Right hindlimb (tissue), 1 donor: ENCODE measurements at places on chromosomes 16 and 17.

DNA sequence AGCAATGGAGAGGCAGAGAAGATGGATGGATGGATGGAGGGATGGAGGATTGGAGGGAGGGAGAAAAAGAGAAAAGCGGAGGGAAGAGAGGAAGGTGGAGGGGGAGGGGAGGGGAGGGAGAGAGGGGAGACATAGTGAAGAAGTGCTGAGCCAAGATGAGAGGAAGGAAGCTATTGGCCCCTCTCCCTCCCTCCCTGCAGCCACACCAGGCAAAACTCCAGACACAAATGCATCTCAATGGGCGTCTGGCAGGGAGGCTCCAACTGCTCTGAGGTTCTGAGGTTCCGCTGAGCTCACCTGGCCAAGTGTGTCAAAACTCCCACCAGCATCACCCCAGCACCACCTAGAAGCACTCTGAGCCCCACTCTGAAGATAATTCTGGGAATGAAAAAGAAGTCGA lies 26.9 kb upstream of the PHB1 start:
- DNase-seq, result no peak

DNA sequence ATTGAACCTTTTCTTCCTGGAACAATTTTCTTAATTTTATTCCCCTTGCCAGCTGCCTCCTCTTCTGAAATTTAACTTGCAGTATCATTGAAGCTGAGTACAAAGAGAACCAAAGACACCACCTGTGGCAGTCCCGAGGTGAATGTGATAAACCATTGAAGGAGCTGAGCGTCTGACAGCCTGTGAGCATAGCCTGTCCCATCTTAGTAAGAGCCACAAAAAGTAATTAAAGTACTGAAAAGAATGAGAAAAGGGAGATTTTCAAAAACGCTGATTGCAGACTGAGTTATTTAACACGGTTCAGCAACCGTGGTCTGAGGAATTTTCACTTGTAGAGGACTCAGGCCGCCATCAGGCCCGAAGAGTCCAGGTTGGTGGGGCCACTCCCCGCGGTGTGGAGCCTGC lies 27.2 kb upstream of the ST6GALNAC1 start:
- no peak for DNase-seq

DNA sequence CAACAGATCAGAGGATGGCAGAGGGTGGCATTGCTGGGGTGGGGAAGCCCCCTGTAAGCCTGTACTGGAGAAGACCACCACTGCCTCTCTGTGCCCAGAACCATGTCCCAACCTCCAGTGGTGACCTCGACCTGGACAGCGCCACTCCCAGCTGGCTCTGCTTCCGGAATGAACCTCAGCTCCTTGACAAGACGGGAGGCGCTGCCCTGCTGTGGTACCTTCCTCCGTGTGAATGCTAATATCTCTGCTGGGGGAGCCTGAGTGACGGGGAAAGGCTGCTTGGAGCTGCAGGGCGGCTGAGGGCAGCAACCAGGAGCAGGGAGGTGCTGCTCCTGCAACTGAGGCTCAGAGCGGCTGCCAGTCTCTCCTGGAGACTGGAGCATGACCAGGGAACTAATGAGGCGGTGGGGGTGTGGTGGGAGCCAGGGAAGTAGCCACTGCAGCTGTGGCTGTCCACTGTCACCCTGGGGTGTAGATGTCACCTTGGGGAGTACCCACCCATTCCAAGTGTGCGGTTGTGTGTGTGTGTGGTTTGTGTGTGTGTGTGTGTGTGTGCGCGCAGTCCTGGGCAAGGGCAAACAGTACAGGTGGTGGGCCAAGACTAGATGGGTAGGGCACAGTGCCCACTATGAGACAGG lies 6.2 kb downstream of the PRCD start:
- DNase-seq, result no peak

DNA sequence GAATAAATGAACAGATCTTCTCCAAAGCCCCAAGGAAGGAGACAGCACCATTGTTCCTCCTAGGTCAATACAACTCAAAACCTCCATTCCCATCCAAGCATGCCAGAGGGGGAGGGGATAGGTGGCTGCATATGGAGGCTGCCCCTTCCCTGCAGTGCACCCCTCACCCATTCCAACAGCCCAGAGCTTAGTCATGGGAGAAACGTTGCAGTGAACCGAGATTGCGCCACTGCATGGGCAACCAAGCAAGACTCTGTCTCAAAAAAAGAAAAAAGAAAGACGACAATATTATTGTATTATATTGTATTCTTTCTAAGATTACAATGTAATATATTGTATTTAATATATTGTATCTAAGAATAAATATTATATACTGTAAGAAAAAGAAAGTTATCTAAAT lies 36.4 kb upstream of the CD300E start:
- DNase-seq, result no peak

GRCh38 chr17:2420176-2420575 lies 19.3 kb upstream of the MNT start:
- DNase-seq, result peak; percentile 43

DNA sequence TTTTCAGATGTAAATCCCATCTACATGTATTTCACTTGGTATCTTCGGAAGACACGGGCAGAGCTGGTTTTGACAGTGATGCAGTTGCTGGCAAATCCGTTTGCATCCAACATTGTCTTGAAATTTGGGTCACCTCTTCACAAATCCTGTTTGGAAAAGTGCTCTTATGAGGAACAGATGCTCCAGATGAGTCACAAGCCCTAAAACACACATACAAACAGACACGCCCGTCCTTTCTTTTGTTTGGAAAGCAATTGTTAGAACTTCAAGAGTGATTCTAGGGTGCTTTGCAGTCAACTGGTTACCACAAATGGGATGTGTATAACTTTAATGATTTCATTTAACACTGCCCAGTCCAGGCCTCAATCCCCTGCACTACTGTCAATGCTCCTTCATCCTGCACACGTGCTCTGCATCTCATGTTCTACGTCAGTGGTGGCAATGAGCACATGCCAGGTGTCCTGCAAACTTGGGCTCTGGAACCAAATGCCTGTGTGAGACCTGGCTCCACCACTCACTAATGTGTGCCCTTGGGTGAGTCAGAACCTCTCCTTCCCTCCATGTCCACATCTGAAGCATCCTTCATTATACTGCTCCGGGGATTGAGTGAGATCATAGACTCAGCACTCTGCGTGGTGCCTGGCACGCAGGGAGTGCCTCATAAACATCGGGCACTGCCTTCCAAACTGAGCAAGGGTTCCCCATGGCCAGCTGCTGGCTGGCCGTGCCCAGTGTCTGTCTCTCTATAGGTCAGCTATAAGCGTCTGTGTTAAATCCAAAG lies 19.3 kb upstream of the FOXF1 start:
- no peak for DNase-seq

- DNase-seq, result peak; percentile 33
These were observed 46.1 kb downstream of the NXN start for GRCh38 chr17:933312-934073.

DNA sequence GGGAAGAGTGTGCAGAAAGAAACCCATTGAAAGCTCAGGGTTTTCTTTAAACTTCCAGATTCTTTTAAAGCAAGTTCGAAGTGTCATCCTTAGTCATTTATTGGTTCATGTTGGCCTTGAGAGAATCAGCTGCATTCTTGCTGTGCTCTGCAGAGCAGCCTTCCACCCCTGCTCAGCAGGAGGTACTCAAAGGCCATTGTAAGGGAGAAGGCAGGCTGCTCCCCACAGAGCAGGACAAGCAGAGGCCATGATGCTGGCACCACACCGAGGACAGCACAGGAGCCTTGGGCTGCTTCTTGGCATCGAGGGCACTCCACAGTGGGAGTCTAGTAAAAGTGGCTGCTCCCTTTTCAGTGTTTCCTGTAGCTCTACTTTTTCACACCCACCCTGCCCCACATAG lies 29.6 kb downstream of the NMT1 start:
- no peak for DNase-seq

DNA sequence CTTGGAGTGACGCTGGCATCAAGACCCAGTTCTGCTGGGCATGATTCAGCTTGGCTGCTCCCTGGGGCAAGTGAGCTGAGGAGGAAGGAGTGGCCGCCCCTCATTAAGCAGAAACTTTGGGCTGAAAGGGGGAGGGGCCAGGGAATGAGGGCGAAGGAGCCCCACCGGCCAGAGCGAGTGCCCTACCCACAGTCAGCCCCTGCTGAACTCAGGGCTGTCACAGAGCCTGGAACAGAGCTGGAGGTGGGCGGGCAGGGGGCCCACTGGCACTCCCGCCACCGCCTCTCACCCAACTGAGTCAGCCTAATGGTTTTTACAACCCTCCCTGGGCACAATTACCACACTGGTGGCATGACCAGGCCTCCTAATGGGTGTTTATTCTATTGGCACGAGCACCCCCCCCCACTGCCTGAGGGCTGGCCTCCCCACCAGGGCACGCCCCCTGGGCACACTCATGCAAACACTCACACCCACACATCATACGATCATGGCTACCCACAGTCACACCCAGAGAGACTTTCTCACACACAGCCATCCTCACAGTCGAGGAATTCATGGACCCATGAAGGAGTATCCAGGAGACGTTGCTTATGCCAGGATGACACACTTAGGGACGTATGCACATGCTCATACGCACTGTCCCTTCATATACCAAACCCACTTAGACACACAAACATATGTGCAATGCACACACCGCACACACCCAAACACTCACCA lies 19.2 kb downstream of the UNC119 start:
- no peak for DNase-seq

DNA sequence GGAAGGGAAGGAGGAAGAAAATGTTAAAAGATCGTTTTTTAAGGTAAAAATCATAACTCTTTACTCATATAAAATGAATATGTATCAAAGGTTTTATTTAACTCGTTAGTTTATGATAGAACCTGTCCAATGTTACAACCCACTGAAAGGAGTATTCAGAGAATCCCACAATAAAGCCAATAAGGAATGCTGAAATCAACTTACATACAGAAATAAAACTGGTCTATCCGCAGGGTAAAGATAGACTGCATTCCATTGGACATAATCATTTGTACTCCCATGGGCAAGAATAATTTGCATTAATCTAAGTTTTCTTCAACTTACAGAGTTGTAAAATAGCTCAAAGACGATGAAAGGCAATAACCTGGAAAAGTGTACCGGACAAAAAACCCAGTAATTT lies 17.9 kb upstream of the BEAN1 start:
- no peak for DNase-seq

GRCh38 chr17:14641117-14641516 lies 340.2 kb downstream of the HS3ST3B1 start:
- no peak for DNase-seq

GRCh38 chr17:19648475-19649273 lies at the start of gene ALDH3A2:
TSS of gene ALDH3A2 (plus strand) at chr17:19648751. CDS start at chr17:19648972, 221 bp downstream.
- DNase-seq, result peak; percentile 98

DNA sequence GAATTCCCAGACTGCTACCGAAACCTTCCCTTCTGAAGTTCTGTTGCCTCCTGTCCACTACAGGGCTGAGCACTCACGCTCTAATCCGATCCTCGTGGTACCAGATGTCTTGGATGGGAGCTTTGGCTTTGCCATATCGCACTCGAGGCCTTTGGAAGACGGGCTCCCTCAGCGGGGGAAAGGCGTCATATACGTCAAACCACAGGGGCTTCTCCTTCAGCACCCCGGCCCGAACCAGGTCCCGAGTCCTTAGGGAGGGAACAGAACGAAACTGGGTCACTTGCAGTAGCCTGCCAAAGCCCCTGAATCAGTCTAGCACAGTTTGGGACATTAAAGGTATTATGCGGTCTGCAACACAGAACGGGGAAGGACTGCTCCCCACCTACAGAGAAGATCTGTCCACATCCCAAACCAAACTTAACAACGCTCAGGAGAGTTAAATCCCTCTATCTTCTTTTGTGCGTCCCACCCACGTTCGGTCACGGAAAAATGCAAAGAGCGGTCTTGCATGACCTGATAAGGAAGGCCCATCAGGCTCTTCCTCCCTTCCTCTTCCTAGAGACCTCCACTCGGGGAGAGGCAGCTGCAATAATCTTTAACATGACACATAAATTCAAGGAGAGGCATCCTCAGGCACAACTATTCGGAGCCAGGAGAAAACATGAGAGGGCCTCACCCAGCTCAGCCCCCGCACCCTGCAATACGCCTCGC lies 526 bp downstream of the MRPS23 start:
- no peak for DNase-seq

GRCh38 chr16:3012828-3013420 lies at the start of gene CLDN9:
TSS of gene CLDN9 (plus strand) at chr16:3012923. CDS start at chr16:3013363, 440 bp downstream.
- no peak for DNase-seq

DNA sequence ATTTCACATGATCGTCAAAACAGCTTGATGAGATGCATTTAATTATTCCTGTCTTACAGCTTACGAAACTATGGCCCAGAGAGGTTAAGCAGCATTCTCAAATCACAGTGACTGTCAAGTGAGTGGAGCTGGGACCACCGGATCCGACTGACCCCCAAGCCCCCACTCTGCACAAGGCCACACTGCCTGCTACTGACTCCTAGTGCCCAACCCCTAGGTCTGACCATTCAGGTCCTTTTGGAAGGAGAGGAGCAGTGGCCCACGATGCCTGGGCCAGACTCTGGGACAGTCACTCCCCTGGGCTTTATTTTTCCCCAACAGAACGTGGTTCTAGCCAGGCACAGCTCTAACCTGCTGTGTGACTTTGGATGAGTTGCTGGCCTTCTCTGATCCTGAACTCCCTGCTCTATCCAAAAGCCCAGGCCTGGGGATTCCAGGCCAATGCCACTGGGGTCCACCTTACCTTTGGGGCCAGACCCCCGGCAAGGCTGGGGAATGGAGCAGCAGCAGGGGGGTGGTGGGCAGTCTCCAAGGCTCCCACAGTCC lies 9.9 kb downstream of the TSPOAP1 start:
- peak; percentile 2 for DNase-seq

- DNase-seq, result no peak
These were observed 20.8 kb downstream of the GGA3 start for GRCh38 chr17:75240394-75241142.

- DNase-seq, result no peak
These were observed 993 bp downstream of the MMP25 start for GRCh38 chr16:3047387-3047720.

- no peak for DNase-seq
These were observed 979 bp downstream of the ABHD15 start for GRCh38 chr17:29565643-29566472.

- DNase-seq, result no peak
These were observed 3.1 kb downstream of the EVI2A start for GRCh38 chr17:31318298-31318801.
